NCI-H1694 (cell line): ENCODE measurements at places on chromosomes 5 and 9.

DNA sequence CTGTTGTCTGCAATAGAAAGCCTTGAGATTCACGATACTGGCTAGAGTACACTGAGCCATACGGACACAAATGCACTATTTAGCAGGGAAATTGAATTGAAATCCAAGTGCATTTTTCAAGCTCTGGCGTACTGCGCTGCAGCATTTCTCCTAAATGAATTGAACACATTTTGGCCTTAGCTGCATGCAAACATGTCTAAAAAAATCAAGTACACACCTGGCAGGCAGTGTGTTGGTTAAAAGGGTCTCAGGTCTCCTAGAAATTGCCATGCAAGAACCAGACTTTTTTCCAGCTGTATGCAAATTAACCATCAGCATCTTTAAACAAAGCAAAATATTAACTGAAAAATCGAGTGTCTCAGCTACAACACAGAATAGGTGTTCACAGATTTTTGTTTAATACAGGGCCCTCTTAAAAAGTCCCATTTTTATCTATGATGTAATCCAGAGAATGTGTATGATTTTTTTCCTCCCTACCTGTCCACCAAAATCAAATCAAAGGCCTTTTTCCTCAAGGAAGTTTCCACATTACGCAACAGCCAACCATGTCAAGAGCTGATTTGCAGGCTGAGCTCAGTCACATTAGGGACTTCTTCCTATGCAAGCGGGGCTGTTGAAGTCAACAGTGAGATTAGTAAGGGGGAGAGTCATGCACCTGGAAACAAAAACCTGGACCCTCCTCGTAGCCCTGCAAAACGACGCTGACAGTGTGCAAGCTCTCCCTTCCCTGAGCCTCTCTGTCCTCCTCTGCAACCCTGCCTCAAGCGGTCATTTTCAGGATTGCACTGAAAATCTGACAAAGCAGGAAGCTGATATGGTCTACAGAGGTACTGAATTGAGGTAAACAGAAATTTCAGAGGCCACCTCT lies 14.1 kb upstream of the SFXN1 start:
- DNase-seq, result peak; percentile 62

- no peak for DNase-seq
These were observed 317.0 kb upstream of the RFX3 start for GRCh38 chr9:3842839-3843238.

GRCh38 chr5:82183828-82184227 lies 94.3 kb downstream of the RPS23 start:
- DNase-seq, result no peak

DNA sequence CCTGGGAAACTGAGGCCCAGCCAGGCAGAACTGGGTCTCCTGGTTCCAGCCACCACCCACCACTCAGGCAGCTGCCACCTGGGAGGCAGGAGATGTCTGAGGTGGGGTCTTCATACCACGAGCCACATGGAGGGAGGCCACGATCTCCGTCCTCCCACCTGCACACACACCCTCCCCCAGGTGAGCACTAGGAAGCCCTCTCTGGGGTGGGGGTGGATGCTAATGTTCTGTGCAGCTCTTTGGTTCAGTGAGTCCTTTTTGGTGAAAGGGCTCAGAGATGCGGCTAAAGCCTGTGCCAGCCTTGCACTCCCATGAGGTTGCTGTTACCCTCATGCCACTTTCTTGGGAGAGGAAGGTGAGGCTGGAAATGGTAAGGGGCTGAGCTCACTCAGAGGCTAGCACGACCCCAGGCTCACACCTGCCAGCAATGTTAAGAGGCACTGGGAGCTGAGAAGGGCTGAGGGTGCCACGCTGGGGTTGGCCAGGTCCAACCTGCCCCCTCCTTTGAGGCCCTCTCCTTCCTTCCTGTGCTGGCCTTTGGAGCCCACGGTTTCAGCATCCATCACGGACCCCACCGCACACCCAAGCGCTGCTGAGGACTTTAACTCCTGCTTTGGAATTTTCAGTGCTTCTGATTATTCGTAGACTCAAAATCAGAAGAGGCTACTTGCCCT lies 26.6 kb upstream of the OBP2B start:
- DNase-seq, result no peak

GRCh38 chr5:179805070-179805528 lies 1.6 kb downstream of the MGAT4B start:
- no peak for DNase-seq

- no peak for DNase-seq
These were observed 72.9 kb upstream of the SHB start for GRCh38 chr9:38141746-38142591.

DNA sequence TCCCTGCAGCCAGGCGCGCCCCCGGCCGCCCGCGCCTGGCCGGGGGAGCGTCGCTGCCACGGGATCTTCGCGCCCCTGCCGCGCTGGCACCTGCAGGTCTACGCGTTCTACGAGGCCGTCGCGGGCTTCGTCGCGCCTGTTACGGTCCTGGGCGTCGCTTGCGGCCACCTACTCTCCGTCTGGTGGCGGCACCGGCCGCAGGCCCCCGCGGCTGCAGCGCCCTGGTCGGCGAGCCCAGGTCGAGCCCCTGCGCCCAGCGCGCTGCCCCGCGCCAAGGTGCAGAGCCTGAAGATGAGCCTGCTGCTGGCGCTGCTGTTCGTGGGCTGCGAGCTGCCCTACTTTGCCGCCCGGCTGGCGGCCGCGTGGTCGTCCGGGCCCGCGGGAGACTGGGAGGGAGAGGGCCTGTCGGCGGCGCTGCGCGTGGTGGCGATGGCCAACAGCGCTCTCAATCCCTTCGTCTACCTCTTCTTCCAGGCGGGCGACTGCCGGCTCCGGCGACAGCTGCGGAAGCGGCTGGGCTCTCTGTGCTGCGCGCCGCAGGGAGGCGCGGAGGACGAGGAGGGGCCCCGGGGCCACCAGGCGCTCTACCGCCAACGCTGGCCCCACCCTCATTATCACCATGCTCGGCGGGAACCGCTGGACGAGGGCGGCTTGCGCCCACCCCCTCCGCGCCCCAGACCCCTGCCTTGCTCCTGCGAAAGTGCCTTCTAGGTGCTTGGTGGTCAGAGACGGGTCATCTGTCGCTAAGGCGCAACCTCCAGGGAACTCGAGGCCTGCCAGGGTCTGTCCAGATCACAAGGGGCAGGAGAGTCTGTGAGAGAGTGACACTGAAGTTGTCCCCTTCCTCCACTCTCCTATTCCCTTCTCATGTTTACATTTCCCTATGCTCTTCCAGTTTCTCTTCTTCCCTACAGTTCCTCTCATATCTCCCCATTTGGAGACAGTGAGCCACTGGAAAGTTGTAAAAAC lies 1.3 kb downstream of the GPR150 start:
- DNase-seq, result no peak

GRCh38 chr9:69054989-69055388 lies 19.4 kb downstream of the FXN start:
- DNase-seq, result no peak
